Natural killer cell treated with Interleukin-12 subunit alpha and Interleukin-12 subunit beta and Interleukin-15 and Interleukin-18, amount 100 ng/mL, for 72 hours (primary cell): ENCODE measurements at places on chromosomes 4 and X. TPM values are rescaled to one million over a fixed set of nuclear protein-coding genes. Genes with fewer than 3 reads are reported as not detected.

BMX gene
- total RNA-seq: not detected

RAB33A gene
- total RNA-seq: 25.4 TPM

DNA sequence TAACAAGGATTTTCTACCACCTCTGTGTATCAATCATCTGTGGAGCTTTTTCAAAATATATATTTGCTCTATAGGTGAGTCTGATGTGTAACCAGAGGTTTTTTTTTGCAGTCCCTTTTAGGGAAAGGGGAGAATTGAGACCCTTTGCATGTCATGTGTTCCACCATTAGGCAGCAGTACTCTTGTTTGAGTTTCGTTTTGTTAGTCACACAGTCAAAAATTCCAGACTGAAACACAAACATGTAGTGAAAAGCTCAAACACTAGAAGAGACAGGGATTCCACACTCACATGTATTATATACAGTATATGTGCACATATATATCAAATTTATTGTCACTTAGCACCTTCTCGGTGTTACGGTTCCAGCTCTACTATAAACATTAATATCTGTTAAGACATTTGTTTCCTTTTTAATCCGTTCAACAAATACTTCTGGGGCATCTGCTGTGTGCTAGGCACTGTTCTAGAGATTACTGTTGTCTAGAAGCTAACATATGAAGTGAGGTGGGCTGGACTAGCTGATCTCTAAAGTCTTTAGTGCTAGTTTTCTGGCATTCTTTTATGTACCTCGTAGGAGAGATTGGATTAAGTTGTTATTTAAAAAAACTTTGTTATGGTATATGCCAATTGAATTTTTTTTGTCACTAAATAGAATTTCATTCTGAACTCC lies 5.5 kb downstream of the USP9X start:
- H3K36me3 ChIP-seq: peaks cover 4% of the 10 kb centered on the region
- no peak overlapping the region for H3K4me3 ChIP-seq

DNA sequence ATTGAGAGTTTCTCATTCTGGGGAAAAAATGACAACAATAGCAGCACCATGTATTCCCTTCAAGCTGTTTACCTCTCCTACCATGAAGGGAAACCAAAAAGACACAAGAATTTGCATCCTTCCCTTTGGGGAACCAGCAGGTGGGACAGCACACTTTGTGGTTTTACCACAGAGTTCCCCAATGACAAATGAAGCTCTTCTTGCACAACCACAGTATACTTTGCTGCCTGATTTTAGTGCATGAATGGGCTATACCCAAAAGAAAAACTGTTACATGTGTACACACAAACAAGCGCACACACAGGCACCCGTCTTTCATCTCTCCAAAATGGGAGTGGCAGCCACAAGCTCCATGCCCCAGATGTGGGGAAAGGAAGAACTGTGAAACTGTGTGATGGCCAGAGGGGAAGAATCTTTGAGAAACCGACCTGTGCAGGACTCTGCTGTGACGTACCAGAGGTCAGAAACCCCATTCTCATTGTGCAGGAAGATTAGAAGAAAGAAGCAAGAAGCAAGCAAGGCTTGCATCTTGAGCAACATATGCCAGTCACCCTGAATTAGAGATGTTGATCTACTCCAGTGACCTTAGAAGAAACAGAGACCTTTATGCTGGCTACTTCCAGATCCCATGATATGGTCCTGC lies 2.7 kb upstream of the MAML3 start:
- H3K4me1 ChIP-seq: peaks cover 22% of the 10 kb centered on the region
- DNase-seq: no peak
- H3K36me3 ChIP-seq: no peaks in the 10 kb centered on the region
- H3K27me3 ChIP-seq: peaks cover 16% of the 10 kb centered on the region
- H3K4me3 ChIP-seq: peak overlapping the region; percentile 59

DNA sequence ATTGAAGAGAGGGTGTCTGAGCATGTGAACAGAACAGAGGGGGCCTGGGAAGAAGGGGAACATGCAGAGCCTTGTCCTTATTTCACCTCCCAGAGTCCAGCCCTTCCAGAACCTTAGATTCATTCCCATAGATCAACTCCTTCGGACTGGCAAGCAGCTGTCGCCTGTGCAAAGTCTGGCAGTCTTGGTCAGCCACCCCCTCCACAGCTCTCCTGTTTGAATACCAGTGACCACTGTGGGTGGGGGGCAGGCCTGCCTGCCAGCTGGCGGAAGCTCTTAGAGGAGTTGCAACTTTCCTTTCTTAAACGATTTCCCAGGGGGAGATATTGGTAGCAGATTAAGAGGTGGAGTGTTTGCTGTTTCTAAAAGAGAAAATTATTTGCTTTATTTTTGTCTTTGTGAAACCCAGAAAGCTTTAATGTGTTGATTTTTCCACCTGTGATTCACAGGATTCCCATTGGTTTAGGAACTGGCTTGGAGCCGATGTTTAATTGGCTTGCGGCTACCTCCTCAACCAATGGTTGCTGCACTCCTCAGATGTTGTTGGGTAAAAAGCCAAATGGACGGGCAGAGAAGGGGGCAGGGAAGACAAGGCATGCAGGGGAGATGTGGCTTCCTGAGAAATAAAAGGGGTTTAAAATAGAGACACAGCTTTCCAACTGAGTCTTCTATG lies 62.2 kb upstream of the PRPS1 start:
- H3K27me3 ChIP-seq: no peaks in the 10 kb centered on the region
- H3K36me3 ChIP-seq: no peaks in the 10 kb centered on the region
- no peak for DNase-seq
- no peak overlapping the region for H3K4me3 ChIP-seq

GRCh38 chrX:18075603-18076002 lies 145.1 kb downstream of the BEND2 start:
- DNase-seq: no peak
- H3K36me3 ChIP-seq: no peaks in the 10 kb centered on the region
- no peaks in the 10 kb centered on the region for H3K4me1 ChIP-seq
